Amniotic epithelial cell (primary cell): ENCODE measurements at places on chromosomes 1 and 21.

- DNase-seq: peak; percentile 47
Measured at GRCh38 chr1:157085421-157085820, 14.2 kb downstream of the ETV3L start.

- DNase-seq: no peak
Measured at GRCh38 chr1:7588457-7588827, 182.7 kb upstream of the VAMP3 start.

DNA sequence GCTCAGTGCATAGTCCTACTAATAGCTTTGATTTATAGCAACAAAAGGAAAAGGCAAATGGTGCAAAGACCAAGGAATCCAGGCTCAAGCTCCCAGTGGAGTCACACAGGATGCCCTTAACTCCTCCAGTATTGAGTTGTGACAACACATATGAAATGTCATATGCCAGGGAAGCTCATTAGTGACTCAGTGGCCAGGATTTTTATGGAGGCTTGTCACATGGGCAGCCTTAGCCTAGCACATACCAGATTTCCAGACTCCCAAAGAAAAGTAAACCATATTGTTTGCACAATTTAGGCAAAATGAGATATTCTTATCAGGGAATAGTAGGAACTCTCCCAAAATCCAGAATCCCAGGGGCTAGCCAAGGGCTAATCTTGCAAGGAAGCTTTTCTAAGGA lies 129.2 kb downstream of the MAGI3 start:
- DNase-seq: no peak

DNA sequence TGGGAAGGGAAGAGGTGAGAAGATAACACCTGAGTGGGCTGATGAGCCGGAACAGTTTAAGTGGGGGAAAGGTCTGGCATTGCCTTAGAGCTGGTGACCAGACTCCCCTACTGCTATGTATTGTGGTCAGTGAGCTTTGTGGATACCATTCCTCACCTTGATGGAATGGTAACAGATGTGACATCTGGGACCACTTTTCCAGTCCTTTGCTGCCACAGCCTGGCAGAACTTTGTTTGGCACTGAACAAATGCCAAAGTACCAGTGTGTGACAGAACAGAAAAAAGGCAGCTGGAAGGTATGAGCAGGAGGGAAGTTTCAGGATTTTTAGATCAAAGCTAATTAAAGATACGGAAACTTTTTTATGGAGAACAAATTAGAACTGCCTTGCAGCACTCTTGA lies 6.2 kb downstream of the MED8 start:
- DNase-seq: no peak

GRCh38 chr1:55155522-55155921 lies 59.6 kb downstream of the USP24 start:
- peak; percentile 41 for DNase-seq

DNA sequence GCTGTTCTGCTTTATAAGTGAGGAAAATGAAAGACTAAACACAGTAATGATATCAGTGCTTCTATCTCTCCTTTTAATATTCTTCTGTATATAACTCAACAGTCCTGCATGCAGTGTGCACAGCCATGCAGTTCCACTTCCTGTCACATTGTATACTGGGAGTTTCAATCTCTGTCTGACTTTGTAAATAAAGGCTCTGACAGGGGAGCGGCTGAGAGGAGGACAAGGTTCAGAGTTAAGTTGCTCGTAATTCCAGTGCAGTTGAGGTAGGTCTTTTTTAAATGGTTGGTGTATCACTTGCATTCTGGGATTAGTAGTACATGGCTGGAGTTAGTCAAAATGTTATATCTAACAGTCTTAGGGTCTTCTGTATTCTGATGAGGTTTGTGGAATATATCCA lies 264.5 kb downstream of the OLFM3 start:
- no peak for DNase-seq

- DNase-seq: no peak
Measured at GRCh38 chr1:207853372-207853757, 57.6 kb downstream of the CD34 start.

DNA sequence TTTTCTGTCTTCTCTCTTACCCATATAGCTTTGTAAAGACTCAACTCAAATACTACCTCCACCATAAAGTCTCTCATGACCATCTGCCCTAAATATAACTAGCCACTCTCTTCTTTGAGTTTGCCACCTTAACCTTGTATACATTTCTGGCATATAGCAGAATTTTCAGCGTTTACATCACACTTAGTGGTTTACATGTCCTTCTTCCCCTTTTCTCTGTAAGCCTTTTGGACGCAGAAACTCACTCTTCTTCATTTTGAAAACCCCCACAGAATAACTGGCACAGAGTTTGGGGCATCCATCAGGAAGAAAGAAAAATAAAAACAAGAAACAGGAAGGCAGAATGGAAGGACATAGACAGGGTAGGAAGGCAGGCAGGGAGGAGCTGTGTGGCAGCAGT lies 131.8 kb upstream of the DUSP10 start:
- no peak for DNase-seq
